Astrocyte (in vitro differentiated cells and primary cell): ENCODE measurements at places on chromosomes 12 and 14. TPM values are rescaled to one million over a fixed set of nuclear protein-coding genes. Genes with fewer than 3 reads are reported as not detected.

DNA sequence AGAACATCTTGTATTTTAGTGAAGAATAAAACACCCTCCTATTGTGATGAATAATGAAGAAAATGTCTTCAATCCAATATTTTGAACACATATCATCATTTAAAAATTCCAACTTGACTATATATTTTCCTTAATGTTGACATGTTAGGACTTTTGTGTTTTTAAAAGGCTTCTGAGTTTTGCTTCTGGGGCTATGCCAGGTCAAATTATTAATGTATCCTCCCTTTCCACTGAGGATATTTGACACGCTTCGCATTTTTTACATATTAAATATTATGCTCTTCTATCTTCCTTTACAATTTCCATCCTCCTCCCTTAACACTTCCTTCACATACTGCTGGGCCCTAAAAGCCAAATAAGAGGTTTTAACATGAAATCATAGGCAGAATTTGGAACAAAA is 20.6 kb downstream of the RERG start:
- H3K36me3 ChIP-seq, result no peaks in the 10 kb centered on the region
- DNase-seq, result no peak
- H3K27ac ChIP-seq, result no peak overlapping the region
- no peaks in the 10 kb centered on the region for H3K4me1 ChIP-seq
- H3K4me3 ChIP-seq, result no peak overlapping the region
- H3K27me3 ChIP-seq, result no peaks in the 10 kb centered on the region

The GLT8D2 gene
- total RNA-seq, result 11.1 and 12.2 TPM in 2 replicates

DNA sequence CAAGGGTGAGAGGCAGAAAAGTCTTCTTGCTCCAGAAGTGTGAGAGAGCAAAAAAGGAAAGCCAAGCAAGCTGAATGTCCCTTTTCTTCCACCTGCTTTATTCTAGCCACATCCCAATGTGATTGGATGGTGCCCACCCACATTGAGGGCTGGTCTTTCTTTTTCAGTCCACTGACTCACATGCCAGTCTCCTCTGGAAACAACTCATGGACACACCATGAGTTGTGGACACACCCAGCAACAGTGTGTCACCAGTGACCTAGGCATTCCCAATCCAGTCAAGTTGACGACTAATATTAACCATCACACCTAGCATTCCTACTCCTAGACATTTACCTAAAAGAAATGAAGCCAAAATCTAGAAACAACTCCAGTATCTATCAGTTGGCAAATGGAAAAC is 7.2 kb upstream of the DICER1 start:
- no peak overlapping the region for H3K4me3 ChIP-seq
- H3K36me3 ChIP-seq, result no peaks in the 10 kb centered on the region
- no peak overlapping the region for H3K27ac ChIP-seq

DNA sequence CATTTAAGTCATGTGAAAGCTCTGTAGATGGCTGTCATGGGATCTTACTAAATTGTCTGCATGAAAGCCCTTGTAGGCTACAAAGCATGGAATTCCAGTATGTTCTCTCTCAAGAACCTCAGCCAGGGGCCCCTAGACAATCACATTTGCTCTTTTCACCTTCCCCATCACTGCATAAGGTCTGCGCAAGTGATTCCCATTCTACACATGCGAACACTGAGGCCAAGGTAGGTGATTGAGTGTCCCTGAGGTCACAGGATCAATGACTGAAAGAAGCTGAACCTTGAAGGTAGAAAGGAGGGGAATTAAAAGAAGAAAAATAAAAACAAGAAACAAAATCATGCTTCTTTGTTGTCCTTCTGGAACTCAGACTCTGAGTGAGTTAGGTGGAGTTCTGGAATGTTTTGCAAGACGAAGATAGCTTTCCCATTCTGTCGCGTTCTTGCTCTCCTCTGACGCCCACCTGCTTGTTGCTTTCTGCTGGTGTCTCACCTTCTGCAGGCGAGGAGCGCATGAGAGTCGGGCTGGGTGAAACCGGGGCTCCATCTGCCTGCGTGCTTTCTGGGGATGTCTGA is 79.9 kb downstream of the SPRING1 start:
- H3K27ac ChIP-seq, result no peak overlapping the region
- peaks cover 25% of the 10 kb centered on the region for H3K4me1 ChIP-seq
- peak; percentile 8 for DNase-seq
- H3K36me3 ChIP-seq, result no peaks in the 10 kb centered on the region
- peaks cover 9% of the 10 kb centered on the region for H3K27me3 ChIP-seq
- H3K4me3 ChIP-seq, result peak overlapping the region; percentile 37

GRCh38 chr12:127723251-127723650 is 543.7 kb upstream of the TMEM132C start:
- DNase-seq, result no peak
- H3K4me1 ChIP-seq, result no peaks in the 10 kb centered on the region
- H3K36me3 ChIP-seq, result no peaks in the 10 kb centered on the region
- H3K4me3 ChIP-seq, result no peak overlapping the region
- no peaks in the 10 kb centered on the region for H3K27me3 ChIP-seq

DNA sequence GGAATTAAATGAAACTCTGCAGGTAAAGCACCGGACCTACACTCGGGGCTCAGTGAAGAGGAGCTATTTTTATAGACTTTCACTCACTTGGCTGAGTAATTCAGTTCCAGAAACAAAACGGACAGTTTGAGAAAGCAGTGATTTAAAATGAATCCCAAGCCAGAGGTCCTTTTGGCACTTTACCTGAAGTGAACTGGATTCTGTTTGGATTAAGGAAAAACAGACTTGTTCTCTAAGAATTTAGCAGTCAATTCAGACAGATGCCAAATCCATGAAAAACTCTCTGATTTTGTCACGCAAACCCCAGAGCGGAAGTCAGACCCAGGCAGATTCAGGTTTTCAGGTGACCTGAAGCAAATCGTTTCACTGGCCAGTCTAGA is 4.9 kb upstream of the VASH1 start:
- H3K36me3 ChIP-seq, result no peaks in the 10 kb centered on the region
- no peak for DNase-seq
- H3K27ac ChIP-seq, result no peak overlapping the region
- H3K4me1 ChIP-seq, result peaks cover 7% of the 10 kb centered on the region
- peaks cover 2% of the 10 kb centered on the region for H3K27me3 ChIP-seq

GRCh38 chr14:75156901-75157300 is 19.5 kb downstream of the TMED10 start:
- DNase-seq, result peak; percentile 41
- peak overlapping the region; percentile 12 for H3K27ac ChIP-seq
- no peaks in the 10 kb centered on the region for H3K27me3 ChIP-seq
- H3K4me1 ChIP-seq, result peaks cover 5% of the 10 kb centered on the region
- no peak overlapping the region for H3K4me3 ChIP-seq

- H3K27ac ChIP-seq, result no peak overlapping the region
- peaks cover 19% of the 10 kb centered on the region for H3K4me1 ChIP-seq
- peaks cover under 1% of the 10 kb centered on the region for H3K36me3 ChIP-seq
- H3K27me3 ChIP-seq, result no peaks in the 10 kb centered on the region
Observed at GRCh38 chr12:24950231-24950834, 1.4 kb upstream of the BCAT1 start.

The CD27 gene
- total RNA-seq, result not detected in 2 replicates

GRCh38 chr12:51753980-51754675 is 94.4 kb downstream of the FIGNL2 start:
- no peak overlapping the region for H3K4me3 ChIP-seq
- H3K27me3 ChIP-seq, result no peaks in the 10 kb centered on the region

The SERPINA4 gene
- not detected in 2 replicates for total RNA-seq

GRCh38 chr12:52622349-52622748 is 4.0 kb upstream of the KRT73 start:
- H3K4me1 ChIP-seq, result no peaks in the 10 kb centered on the region
- H3K27me3 ChIP-seq, result peaks cover 13% of the 10 kb centered on the region
- H3K4me3 ChIP-seq, result no peak overlapping the region
- DNase-seq, result no peak
- no peaks in the 10 kb centered on the region for H3K36me3 ChIP-seq

DNA sequence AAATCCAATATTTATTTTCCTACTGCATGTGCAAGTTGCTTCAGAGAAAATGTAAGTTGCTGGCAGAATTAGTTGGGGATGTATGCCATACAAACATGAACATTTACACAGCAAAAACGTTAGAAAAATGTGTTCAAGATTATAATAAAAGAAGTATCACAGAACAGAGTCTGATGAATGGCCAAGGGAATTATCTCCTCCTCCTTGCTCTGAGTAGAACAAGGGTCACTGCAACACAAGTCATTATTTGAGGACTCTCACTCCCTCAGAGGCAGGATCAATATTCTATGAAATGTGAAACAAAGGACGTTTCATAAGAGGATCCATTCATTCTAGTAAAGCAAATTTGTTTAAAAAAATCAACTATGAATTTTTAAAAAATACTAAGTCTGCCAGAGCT is 177.8 kb downstream of the PRKD1 start:
- peaks cover 11% of the 10 kb centered on the region for H3K4me1 ChIP-seq
- H3K27me3 ChIP-seq, result no peaks in the 10 kb centered on the region
- no peak overlapping the region for H3K4me3 ChIP-seq
- no peak overlapping the region for H3K27ac ChIP-seq

The SERPINA12 gene
- total RNA-seq, result not detected in 2 replicates

- H3K27ac ChIP-seq, result no peak overlapping the region
- H3K27me3 ChIP-seq, result no peaks in the 10 kb centered on the region
- no peaks in the 10 kb centered on the region for H3K36me3 ChIP-seq
- no peak for DNase-seq
Observed at GRCh38 chr14:89544636-89545301, 127.7 kb upstream of the FOXN3 start.

- no peak for DNase-seq
- H3K4me3 ChIP-seq, result no peak overlapping the region
Observed at GRCh38 chr12:65217086-65217485, 47.7 kb downstream of the LEMD3 start.

The TAS2R43 gene
- 0.52 and 0.58 TPM in 2 replicates for total RNA-seq

DNA sequence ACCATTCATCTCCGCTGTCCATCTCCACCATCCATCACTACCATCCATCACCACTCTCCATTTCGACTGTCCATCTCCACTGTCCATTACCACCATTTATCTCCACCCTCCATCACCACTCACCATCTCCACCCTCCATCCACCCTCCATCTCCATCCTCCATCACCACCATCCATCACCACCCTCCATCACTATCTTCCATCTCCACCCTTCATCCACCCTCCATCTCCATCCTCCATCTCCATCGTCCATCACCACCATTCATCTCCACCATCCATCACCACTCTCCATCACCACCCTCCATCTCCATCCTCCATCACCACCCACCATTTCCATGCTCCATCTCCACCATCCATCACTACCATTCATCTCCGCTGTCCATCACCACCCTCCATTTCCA is 5.2 kb upstream of the CEP170B start:
- no peak for DNase-seq
- no peak overlapping the region for H3K27ac ChIP-seq
- H3K4me3 ChIP-seq, result no peak overlapping the region
- no peaks in the 10 kb centered on the region for H3K36me3 ChIP-seq
- peaks cover 3% of the 10 kb centered on the region for H3K4me1 ChIP-seq

DNA sequence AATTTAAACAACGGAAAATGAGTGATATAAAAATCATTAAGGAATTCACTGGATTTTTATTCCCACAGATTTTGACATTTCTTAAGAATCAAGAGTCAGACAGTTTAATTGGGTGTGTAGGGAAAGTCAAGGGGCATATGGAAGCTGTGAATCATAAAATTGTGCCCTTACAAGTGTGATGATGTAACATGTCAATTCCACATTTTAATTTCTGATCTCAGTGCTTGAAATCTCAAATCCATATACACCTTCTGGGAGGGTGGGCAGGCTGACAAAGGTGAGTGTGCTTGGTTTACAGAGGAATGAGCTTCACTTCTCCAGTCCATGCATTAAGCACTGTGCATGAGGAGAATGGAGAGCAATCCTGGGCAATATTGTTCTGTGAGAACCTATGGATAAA is 1.0 kb upstream of the KRT6A start:
- no peak for DNase-seq
- H3K27ac ChIP-seq, result no peak overlapping the region
- no peak overlapping the region for H3K4me3 ChIP-seq
- H3K36me3 ChIP-seq, result no peaks in the 10 kb centered on the region
- peaks cover 21% of the 10 kb centered on the region for H3K4me1 ChIP-seq
- peaks cover 14% of the 10 kb centered on the region for H3K27me3 ChIP-seq
